ENCODE measurements at places on chromosomes 6 and 20. TPM values are rescaled to one million over a fixed set of nuclear protein-coding genes. Genes with fewer than 3 reads are reported as not detected.

DNA sequence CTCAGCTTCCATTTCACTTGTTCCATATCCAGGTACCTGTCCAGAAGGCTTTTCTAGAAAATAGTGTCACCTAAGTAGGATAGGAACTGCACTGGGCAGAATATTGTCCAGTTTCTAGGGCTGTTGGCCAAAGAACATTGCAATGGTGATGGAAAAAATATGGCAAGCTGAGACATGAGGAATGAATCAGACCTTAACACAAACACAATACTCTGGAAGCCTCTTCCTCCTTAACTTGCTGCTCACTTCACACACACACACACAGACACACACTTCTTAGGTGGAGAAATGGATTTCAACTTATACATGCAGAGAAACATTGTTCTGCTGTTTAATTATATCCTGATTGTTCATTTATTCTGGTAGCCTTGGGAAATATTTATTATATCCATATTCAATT is 203.0 kb upstream of the RGS17 start:
- H3K36me3 ChIP-seq: no peaks in the 10 kb centered on the region
- no peak overlapping the region for H3K4me3 ChIP-seq
- no peak overlapping the region for H3K27ac ChIP-seq
- DNase-seq: no peak
- no peaks in the 10 kb centered on the region for H3K4me1 ChIP-seq

DNA sequence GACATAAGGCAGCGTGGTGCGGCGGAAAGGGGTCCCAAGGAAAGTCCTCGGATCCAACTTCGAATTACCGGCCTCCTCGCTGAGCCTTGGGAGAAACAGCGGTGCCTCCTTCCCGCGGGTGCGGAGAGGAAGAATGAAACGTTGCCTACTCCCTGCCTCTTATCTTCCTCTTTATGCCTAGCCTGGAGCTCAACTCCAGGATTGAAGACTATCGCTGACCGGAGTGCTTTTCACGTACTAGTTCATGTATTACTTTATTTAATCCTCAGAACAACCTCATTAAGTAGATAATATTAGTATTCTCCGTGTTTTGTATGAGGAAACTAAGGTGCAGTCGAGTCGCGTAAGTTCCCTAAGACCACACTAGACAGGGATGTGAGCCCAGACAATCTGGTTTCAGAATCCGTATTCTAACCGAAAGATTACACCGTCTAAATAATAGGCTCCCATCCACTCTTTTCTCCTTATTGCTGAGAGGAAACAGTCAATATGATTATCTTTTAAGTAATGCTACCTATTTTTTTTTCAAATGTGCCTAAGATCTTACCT is 793 bp upstream of the PDSS2 start:
- H3K4me3 ChIP-seq: peak overlapping the region; percentile 88
- no peak overlapping the region for H3K27ac ChIP-seq
- H3K27me3 ChIP-seq: no peaks in the 10 kb centered on the region
- no peak for DNase-seq

TUBB gene
- total RNA-seq: 1,719 TPM

CCN5 gene
- total RNA-seq: not detected

- no peaks in the 10 kb centered on the region for H3K36me3 ChIP-seq
- H3K4me1 ChIP-seq: no peaks in the 10 kb centered on the region
- no peaks in the 10 kb centered on the region for H3K27me3 ChIP-seq
- no peak for DNase-seq
- no peak overlapping the region for H3K4me3 ChIP-seq
Measured at GRCh38 chr20:32672982-32673851, 524 bp downstream of the C20orf203 start.

GRCh38 chr6:170125456-170126300 is 165.2 kb downstream of the DLL1 start:
- DNase-seq: peak; percentile 25
- H3K36me3 ChIP-seq: no peaks in the 10 kb centered on the region
- no peaks in the 10 kb centered on the region for H3K27me3 ChIP-seq
- no peaks in the 10 kb centered on the region for H3K4me1 ChIP-seq

HDGFL1 gene
- total RNA-seq: not detected

GRCh38 chr6:7156643-7157278 is 49.0 kb downstream of the RREB1 start:
- peak overlapping the region; percentile 43 for H3K27ac ChIP-seq
- H3K27me3 ChIP-seq: no peaks in the 10 kb centered on the region
- peaks cover 6% of the 10 kb centered on the region for H3K4me1 ChIP-seq
- no peak for DNase-seq

GRCh38 chr6:14767226-14767625 is 478.6 kb upstream of the JARID2 start:
- no peaks in the 10 kb centered on the region for H3K27me3 ChIP-seq
- no peak for DNase-seq
- H3K27ac ChIP-seq: no peak overlapping the region
- no peak overlapping the region for H3K4me3 ChIP-seq
- no peaks in the 10 kb centered on the region for H3K36me3 ChIP-seq

PEX7 gene
- total RNA-seq: 8.4 TPM
